ENCODE measurements at places on chromosomes 11 and 22.

- DNase-seq: no peak
Measured at GRCh38 chr11:127330044-127330443, 329.5 kb upstream of the KIRREL3 start.

- DNase-seq: no peak
Measured at GRCh38 chr11:95378111-95378510, 147.1 kb upstream of the SESN3 start.

DNA sequence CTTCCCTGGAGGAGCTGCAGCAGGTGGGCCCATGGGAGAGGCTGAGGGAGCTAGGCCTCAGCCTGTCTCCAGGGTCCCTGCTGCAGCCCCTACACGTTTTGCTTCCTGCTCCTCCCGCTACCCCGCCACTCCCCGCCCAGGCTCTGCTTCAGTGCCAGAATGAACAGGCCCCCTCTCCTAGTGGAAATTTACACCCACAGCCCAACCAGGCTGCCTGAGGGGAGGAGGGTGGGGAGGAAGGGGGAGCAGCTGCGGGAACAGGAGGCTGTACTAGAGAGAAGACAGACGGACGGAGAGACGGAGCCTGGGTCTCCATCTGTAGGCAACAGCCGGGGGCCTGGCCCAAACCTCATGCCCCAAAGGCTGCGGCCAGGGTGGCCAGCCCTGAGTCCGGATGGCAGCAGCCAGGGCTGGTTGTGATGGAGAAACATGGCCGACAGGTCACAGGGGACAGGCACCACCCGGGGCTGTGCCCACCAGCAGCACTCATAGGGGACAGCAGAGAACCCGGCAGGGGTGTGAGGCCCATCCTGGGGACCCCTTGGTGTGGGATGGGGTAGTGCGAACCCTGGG is 20.6 kb downstream of the FLRT1 start:
- DNase-seq: no peak

DNA sequence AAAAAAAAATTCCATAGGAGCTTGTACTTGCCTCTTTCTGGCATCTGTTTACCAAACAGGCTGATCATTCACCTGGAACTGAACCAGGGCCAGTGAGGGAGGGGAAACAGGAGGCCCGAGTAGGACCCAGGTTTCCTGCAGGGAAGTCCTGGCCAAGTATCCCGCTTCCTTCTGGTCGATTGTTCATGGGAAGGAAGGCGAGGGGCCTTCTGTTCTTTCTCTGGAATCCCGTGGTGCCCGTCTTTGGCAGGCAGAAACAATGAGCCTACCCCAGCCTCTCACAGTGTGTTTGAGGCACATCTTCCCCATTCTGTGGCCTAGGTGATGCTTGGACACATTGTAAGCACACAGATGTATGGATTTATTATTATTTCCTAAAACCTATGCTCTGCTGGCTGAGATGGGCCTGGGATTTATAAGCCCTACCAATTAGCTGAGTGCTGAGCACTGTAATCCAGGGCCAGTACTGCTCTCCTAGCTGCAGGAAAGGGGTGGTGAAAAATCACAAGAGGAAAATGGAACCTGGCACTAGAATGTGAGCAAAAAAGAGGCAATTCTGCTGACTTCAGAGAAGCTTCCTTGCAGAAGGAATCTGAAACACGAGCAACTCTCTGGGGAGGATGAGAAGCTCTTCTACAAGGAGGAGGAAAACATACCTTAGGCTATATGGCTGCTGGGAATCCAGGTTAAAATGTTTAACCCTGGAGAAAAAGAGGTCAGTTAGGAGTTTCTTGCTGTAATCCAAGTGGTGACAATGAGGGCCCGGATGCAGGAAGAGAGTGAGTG is 53.5 kb downstream of the PRR5L start:
- DNase-seq: no peak

DNA sequence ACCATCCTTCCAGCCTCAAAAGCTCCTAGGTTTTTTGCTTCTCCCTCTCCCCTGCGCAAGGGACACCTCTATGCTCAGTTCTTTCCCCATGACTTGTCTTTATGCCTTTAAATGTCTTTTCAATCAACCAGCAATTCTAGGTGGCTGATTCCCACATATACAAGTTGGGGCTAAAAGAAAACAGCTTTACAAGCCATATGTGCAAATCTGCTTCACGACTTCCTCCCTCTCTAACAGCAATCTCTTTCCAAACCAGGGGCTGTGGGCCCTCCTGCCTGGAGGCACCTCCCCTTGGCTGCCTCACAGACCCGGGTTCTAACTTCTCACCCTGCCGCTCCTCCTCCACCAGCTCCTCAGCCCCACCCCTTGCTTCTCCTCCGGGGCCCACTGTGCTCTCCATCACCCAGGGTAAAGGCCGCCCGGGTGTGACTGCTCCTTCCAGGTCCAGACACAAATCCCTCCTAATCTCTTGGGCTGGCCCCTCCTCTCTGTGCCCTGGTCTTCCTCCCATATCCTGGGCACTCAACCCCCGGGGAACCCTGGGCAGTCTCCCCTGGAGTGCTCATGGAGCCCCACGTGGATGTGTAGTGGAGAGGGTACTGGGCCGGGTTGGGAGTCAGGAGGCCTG is 14.1 kb downstream of the TMPRSS13 start:
- DNase-seq: no peak

- DNase-seq: no peak
Measured at GRCh38 chr11:11010624-11011127, 152.8 kb upstream of the ZBED5 start.

DNA sequence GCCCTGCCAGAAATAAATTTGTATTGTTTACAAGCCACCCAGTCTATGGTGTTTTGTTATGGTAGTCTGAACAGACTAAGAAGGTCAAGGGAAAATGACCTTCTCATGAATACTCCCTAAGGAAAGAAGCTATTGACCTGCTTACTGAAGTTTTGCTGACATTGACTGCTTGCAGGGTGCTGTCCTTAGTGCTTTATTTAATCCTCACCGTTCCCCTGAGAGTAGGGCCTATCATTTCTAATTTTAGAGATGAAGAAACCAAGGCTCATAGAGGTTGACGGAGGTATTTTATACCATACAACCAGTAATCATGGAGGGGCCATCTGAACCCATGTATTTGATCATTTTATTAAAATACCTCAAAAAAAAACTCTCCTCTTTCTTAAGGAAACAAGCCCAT is 66.7 kb upstream of the INCENP start:
- DNase-seq: no peak

GRCh38 chr11:4884361-4884760 is 2.7 kb downstream of the OR51T1 start:
- DNase-seq: no peak

- no peak for DNase-seq
Measured at GRCh38 chr22:17077255-17077654, 7.5 kb upstream of the IL17RA start.

DNA sequence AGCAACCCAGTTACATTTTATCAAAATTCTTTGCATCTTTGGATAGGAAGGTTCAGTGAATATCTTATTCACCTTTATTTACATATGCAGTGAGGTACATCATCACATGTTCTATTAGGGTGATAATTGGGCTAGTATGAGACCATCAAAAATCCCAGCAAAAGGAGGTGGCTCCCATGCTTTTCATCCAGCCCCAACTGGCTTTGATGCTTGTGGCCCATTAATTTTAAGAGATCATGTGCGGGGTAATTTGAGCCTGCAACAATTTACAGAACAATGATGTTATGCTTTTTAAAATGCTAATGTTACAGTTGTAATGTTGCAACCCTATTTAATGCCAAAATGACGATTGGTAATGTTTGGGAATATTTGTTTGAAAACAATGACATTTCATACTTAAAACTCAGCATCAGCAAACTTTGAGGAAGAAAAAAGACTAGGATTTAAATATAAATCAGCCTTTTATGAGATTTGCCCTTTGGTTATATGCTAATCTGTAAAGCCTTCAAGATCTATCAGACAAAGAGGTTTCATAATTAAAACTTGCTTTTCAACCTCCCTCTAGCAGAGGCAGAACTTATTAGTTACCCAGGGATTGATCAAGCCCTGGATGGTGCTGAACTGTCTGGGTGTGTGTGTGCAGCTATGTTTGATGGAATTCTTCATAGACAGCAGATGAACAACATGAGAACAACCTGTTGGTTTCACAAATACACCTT is 183.5 kb upstream of the SORL1-AS1 start:
- DNase-seq: no peak

GRCh38 chr11:48063424-48063978 is 83.1 kb downstream of the PTPRJ start:
- DNase-seq: no peak

- DNase-seq: no peak
Measured at GRCh38 chr11:81602508-81602907, 1131.2 kb downstream of the FAM181B start.

GRCh38 chr11:106943089-106943488 is 75.2 kb downstream of the GUCY1A2 start:
- DNase-seq: no peak

GRCh38 chr11:17368551-17368950 is 17.0 kb downstream of the NCR3LG1 start:
- no peak for DNase-seq

GRCh38 chr11:105226091-105226490 is 86.5 kb upstream of the CARD18 start:
- DNase-seq: no peak

Data from activated CD8-positive, alpha-beta memory T cell treated with anti-CD3 and anti-CD28 coated beads, Interleukin-2, amount 50 U/mL, for 48 hours (primary cell).